ENCODE measurements at places on chromosomes 7 and 10. TPM values are rescaled to one million over a fixed set of nuclear protein-coding genes. Genes with fewer than 3 reads are reported as not detected.

DNA sequence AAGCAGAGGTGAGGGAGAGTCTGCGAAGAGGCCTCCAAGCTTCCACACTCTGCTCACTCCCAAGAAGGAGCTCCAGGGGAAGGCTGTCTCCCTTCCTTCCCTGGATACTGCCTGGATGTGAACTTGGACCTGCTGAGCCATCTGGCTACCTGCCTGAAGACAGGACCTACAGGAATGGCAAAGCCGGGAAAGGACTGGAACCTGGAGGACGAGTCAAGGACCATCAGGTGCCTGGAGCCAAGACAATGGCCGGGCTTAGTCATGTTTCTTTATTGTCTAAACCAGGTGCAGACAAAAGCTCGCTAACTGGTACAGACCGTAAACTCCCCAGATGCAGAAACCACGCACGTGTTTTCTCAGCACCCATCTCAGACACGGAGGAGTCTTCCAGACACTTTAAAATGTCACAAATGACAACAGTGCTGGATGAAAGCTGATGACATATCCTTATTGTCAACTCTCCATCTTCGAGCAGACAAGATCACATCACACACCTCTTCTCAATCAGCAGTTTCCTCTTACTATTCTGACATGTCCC, 12.1 kb downstream of the ASB13 start:
- DNase-seq, result no peak

DNA sequence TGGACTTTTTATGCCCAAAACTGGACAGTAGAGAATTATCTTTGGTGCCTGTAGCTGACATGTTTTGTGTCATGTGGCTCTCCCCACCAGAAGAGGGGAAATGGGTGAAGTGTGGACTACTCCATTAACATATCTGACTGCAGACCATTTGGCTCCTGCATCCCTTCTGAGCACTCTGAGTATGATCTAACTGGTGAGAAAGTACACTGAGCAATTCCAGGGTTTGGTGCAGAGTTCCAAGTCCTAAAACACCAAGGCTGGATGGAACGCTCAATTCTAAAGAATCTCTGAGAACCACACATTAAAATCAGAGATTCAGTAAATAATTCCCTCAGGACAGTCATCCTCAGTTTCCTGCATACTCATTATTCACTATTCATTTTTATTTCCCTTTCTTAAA, 22.8 kb upstream of the OSBPL3 start:
- DNase-seq, result no peak

DNA sequence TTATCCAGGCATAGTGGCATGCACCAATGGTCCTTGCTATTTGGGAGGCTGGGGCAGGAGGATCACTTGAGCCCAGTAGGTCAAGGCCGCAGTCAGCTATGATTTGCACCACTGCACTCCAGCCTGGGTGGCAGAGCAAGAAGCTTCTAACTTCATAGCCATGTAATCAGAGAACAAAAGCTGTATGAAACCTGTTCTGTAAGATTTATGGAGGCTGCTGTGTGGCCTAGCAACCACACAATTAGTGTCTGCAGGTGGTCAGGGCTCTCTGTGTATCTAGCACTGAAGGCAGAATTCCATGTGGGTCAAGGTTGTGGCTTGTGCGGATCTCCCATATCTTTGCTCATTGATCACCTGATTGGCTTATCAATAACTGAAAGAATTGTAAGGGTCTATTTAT, 221.5 kb upstream of the FOXK1 start:
- DNase-seq, result no peak

GRCh38 chr7:55569797-55570196, 2.5 kb downstream of the VOPP1 start:
- no peak for DNase-seq

- no peak for DNase-seq
Measured at GRCh38 chr10:44195112-44196007, 189.5 kb downstream of the CXCL12 start.

GRCh38 chr10:93413252-93413689, 68.9 kb downstream of the MYOF start:
- no peak for DNase-seq

DNA sequence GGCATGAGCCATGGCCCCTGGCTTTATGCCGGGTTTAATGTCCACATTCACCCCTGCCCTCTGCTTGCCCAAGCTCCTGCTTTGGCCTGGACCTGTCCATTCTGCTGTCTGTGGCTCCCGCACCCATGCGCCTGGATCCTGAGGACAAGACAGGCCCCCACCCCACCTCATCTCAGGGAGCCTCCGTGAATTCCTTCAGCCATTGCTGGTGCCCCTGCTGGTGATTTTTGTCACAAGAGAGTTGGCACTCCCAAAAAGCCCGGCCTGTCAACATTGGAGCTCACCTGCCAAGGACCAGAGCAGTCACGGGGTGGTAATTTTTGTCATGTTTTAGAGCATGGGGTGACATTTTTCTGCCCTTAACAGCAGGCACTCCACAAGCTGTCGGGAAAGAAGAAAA, 127.5 kb upstream of the PLXNA4 start:
- no peak for DNase-seq

- DNase-seq, result no peak
Measured at GRCh38 chr10:14491811-14492210, 161.1 kb upstream of the FRMD4A start.

- no peak for DNase-seq
Measured at GRCh38 chr10:124179308-124180043, 86.1 kb upstream of the CHST15 start.

DNA sequence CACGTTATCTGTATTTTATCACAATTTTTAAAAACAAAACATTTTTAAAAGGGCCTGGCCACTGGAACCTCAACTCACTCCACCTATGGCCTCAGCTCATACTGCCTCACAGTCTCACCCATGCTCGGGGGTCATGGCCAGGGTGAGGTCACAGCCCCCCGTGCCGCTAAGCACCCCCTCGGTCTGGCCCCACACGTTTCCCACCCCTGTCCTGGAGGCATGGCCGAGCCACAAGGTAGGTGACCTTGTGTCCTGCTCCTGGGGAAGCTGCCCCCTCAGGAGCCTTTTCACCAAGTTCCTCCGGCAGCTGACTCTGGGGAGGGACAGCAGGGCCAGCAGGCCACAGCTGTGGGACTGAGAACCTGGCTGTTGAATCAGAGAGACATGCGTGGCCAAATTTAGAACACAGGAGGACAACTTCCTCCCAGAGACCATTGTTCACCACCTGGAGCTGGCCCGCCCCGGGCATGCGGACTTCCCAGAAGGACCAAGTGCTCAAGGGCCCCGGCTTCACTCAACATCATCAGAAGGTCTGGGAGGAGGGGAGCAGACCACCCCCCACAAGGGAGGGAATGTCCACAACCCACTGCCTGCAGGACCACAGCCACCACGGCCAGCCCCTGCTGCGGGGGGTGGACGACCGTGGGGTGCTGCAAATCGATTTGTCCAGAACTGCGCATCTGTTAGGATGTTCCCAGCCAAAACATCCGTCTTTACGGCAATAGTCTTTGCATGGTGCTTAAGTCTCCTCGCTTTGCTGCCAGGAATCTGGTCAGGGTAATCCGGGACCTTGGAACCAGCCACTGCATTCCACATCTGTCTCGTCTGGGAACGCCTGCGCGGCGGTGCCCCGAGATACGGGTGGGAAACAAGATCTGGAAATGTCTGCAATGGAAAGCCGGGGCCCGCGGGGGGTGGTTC, 48.6 kb upstream of the PDGFA start:
- no peak for DNase-seq

DNA sequence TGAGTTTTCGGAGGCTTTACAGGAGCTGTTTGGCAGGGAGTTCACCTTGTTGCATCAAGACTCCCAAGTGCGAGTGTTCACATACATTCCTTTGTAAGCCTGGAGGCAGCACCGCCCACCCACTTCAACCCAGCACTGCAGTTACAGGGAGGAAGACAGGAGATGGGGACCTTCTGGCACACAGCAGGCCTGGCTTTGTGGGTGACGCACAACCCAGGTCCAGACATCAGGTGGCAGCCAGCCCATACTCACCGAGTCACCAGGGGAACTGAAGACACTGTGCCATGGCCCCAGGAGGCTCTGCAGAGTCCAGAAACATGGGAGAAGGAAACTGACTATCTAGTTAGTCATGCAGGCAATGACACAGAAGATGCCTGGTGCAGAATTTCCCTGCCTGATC, 305.9 kb upstream of the RNF32 start:
- DNase-seq, result no peak

GRCh38 chr10:103553743-103554487, 60.4 kb downstream of the NEURL1 start:
- DNase-seq, result no peak

DNA sequence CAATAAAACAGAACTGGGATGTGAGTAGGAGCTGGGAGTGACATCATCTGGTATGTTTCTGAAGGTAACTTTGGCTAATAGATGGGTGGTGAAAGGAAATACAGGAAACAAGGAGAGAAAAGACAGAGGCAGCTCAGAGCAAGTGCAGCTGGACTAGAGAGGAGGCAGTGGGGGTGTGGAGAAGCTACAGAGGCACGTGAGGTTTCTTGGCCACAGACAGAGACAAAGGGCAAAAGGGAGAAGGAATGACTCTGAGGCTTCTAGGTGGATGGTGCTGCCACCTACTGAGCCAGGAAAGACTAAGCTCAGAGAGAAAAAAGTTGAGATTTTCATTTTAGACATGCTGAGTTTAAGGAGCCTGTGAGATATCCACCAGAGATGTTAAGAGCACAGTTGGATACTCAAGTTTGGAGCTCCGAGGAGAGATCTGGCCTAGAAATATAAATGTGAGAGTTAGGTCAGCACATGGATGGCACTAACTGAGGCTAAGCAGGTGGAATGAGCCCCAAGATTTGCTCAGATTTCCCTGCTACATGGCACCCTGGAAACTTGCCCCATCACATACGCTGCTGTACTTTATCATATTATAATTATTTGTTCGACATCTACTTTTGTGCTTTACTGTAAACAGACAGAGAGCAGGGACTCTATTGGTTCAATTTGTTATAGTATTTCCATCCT, 293.0 kb upstream of the IMMP2L start:
- DNase-seq, result peak; percentile 46

DNA sequence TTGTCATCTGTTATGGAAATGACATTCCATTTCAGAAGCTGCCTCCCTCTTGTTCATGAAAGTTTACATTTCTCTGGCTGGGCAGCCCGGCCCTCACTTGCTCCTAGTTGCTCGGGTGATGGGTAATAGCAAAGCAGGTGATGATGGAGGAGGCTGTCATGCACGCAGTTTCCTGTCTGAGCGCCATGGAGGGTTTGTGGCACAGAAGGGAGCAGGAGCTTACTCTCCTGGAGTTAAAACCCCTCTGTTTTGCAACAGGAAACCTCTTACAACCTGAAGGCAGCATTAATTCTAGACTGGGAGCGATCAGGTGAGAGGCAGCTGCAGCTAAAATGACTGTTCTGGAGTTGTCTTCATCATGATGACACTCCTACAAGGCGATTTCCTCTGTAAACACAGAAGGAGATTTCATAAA, 34.1 kb upstream of the MKI67 start:
- no peak for DNase-seq

DNA sequence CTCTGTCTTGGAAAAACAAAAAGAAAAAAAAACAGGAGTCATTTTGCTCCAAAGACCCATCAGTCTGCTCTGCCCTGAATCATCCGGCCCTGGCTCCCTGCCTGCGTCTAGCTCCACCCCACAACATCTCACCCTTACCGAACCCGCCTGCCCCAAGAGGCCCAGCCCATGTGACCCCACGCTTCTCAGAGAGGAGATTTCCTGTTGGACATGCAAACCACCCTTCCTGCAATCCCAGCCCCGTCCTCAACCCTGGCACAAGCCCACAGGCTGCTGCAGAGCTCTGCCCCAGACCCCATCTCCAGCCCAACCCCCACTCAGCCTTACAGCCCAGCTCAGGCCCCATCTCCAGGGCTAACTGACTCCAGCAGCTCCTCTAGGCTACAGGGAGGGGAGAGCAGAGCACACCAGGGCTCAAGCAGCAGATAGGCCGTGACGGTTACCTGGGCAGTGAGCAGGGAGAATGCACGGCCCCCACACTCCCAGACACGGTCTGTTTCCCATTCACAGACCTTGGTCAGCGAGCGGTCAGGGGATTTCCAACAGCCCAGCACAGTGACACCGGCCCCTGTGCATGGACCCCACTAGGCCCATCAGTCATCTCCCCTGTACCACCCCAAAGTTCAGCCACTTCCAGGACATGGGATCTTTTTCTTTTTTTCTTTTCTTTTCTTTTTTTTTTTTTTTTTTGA, 69.9 kb upstream of the GTF2I start:
- peak; percentile 53 for DNase-seq

DNA sequence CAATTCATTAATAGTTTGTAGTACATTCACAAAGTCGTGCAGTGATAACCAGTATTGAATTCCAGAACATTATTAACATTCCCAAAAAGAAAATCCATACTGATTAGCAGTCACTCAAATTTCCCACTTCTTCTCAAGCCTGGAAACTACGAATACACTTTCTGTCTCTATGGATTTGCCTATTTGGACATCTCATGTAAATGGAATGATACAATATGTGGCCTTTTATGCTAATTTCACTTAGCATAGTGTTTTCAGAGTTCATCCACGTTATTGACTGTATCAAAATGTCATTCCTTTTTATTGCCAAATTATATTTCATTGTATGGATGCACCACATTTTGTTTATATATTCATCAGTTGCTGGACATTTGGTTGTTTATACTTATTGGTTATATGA, 78.8 kb downstream of the STK31 start:
- no peak for DNase-seq

GRCh38 chr7:132123773-132124172, 452.5 kb downstream of the PLXNA4 start:
- no peak for DNase-seq

DNA sequence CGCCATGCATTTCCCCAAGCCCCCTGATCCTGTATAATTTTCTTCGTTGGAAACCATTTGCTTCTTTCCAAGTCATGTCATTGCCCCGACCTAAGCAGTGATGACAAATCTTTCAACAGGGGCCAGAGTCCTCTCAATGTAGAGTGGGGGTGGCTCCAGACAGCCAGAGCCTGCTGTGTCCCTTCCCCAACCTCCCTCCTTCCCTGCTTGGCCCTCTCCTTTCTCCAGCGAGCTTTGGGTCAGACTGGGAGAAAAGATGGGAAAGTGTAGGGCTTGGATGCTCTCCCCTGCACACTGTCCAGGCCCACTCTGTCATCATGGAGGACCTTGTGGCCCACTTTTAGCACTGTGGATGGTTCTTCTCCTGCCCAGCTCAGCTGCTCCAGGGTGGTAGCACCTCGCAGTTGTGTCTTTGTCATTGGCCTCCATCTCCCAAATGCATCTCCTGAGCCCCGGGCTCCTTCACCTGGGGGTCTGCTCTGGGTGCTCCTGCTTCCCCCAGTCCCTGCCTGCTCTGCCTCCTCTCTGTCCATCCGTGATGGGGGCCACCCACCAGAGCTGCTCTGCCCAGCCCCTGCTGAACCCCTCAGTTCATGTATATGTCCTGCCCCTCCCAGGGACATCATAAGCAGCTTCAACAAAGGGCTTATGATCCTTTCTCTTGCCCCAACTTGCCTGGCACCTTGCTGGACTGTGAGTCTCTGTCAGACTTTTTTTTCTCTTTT, 37.5 kb downstream of the BTBD16 start:
- DNase-seq, result no peak

- no peak for DNase-seq
Measured at GRCh38 chr7:95045236-95045923, 138.0 kb downstream of the PPP1R9A start.

GPRIN2 gene
- not detected for total RNA-seq

ELN gene
- not detected for total RNA-seq

GPR26 gene
- not detected for total RNA-seq

OR6B1 gene
- total RNA-seq, result not detected

NEUROD6 gene
- not detected for total RNA-seq

PLCE1 gene
- total RNA-seq, result 0.32 TPM

MGMT gene
- 13.0 TPM for total RNA-seq

MCM10 gene
- total RNA-seq, result 9.8 TPM

SPDYE6 gene
- total RNA-seq, result not detected

GHRHR gene
- not detected for total RNA-seq

ZNF365 gene
- 4.2 TPM for total RNA-seq

PTPRN2 gene
- 3.5 TPM for total RNA-seq

TMEM213 gene
- total RNA-seq, result not detected
